ENCODE measurements at places on chromosomes 1 and 21. TPM values are rescaled to one million over a fixed set of nuclear protein-coding genes. Genes with fewer than 3 reads are reported as not detected.

Gene RABGGTB
- total RNA-seq: 62.6 TPM

DNA sequence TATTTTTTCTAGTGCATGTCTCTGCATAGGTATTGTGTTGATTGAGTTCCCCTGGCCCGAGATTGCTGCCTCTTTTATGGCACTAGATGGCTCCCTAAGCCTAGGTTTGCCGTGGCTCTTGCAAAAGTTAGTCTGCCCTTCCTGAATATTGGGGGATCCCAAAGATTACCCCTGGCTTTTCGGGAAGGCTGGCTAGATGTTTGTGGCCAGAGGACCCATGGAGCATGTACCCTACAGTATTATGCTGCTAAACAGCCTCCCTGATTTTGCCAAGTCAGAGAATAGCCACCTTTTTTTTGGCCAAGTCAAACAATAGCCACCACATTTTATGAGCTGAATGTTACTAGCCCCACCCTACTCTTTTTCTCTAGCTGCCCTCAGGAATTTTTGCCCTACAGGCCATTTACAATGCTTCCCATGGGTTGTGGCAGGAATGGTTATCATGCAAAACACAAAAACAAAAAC lies 343.2 kb downstream of the OLFM3 start:
- no peak overlapping the region for H3K4me3 ChIP-seq
- no peak overlapping the region for H3K27ac ChIP-seq
- H3K4me1 ChIP-seq: no peaks in the 10 kb centered on the region
- no peaks in the 10 kb centered on the region for H3K27me3 ChIP-seq
- no peaks in the 10 kb centered on the region for H3K36me3 ChIP-seq

DNA sequence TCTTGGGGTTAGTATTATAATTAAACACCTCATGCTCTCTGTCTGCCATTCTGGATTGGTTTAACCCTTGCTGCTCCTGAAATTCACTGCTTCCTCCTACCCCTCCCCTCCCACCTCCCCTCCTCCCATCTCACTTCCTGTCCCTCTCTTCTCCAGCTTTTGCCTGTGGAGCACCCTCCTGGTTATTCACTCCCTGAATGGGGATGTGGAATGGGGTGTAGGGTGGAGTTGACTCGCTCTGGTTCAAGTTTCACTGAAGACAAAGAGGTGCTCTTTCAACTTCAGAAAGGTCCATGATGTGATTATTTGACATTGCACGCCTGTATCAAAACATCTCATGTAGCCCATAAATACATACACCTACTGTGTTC lies 160.5 kb downstream of the PLXNA2 start:
- no peaks in the 10 kb centered on the region for H3K27me3 ChIP-seq
- no peak overlapping the region for H3K27ac ChIP-seq
- H3K36me3 ChIP-seq: no peaks in the 10 kb centered on the region
- no peak for DNase-seq

DNA sequence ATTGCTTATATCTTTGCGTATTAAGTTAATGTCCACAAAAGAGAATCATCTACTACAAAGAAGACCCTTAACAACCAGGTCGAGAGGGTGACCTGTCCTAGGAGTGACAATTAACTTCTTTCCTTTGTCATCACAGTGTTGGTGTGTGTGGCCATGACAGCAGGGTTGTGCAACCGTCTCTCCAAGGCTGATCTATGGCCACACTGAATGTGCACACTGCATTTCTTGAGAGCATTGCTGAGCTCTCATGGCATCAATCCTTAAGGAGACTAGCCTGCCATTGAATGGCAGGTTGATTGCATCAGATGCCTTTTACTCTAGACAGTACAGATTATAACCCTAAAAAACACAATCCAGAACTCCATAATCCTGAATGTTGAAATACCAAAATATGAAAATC lies 86.5 kb upstream of the OLFM3 start:
- H3K36me3 ChIP-seq: no peaks in the 10 kb centered on the region
- H3K27me3 ChIP-seq: no peaks in the 10 kb centered on the region
- H3K4me3 ChIP-seq: no peak overlapping the region
- H3K4me1 ChIP-seq: no peaks in the 10 kb centered on the region
- H3K27ac ChIP-seq: no peak overlapping the region

DNA sequence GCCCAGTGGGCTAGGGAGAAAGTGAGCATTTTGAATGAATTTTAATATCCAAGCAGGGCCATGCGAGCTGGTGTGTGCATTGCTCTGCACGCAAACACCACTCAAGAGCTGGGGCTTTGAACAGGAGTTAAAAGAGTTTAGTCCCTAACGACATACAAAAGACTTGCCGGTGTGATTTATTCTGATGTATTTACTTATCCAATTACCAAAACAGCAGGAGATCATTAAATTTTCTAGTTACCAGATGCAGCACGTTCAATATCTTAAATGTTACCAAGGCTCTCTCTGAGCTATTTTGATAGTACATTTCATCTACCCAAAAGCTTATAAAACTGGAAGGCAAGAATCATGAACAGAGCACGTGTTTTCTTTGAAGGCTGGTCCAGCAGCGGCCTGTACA lies 30.0 kb upstream of the DMRTA2 start:
- H3K4me1 ChIP-seq: no peaks in the 10 kb centered on the region
- no peaks in the 10 kb centered on the region for H3K36me3 ChIP-seq
- H3K27me3 ChIP-seq: no peaks in the 10 kb centered on the region
- H3K27ac ChIP-seq: no peak overlapping the region
- no peak for DNase-seq

DNA sequence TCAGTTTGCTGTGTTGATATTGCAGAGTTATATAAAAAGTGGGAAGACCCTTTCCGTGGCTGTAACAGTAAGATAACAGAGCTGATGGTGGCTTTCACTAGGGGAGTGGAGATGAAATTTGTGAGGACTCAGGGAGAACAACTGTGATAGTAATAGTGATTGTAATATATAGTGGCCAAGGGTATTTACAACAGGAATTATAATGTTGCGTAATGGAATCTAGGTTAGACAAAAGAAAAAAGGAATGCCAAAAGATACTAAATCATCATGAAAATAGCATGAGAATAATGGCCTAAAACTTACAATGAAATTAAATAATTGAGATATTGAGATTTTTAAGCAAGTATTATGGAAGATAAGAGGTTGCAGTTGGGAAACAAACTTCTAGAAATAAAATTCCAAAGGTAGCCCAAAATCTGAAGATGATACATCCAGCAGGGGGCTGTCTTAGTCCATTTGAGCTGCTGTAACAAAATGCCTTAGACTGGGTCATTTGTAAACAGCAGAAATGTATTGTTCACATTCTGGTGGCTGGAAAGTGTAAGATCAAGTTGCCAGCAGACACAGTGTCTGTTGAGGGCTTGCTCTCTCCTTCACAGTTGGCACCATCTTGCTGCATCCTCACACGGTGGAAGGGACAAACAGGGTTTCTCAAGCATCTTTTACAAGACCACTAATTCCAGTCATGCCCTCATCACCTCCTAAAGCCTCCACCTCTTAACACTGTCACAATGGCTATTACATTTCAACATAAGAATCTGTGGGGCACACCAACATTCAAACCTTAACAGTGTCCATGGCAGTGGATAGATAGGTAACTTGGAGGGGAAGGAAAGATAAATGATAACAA lies 711.2 kb downstream of the MRPL39 start:
- DNase-seq: peak; percentile 14
- no peaks in the 10 kb centered on the region for H3K36me3 ChIP-seq
- no peak overlapping the region for H3K4me3 ChIP-seq
- H3K27ac ChIP-seq: no peak overlapping the region

Data from ovary (tissue), 10 donors.